Activated T-helper 1 cell treated with anti-CD3 and anti-CD28 coated beads, Interleukin-2, amount 50 U/mL, for 16 hours (primary cell): ENCODE measurements at places on chromosomes 16 and 17.
A peak's percentile ranks its signal among the peaks of the same experiment; 100 is the strongest.

DNA sequence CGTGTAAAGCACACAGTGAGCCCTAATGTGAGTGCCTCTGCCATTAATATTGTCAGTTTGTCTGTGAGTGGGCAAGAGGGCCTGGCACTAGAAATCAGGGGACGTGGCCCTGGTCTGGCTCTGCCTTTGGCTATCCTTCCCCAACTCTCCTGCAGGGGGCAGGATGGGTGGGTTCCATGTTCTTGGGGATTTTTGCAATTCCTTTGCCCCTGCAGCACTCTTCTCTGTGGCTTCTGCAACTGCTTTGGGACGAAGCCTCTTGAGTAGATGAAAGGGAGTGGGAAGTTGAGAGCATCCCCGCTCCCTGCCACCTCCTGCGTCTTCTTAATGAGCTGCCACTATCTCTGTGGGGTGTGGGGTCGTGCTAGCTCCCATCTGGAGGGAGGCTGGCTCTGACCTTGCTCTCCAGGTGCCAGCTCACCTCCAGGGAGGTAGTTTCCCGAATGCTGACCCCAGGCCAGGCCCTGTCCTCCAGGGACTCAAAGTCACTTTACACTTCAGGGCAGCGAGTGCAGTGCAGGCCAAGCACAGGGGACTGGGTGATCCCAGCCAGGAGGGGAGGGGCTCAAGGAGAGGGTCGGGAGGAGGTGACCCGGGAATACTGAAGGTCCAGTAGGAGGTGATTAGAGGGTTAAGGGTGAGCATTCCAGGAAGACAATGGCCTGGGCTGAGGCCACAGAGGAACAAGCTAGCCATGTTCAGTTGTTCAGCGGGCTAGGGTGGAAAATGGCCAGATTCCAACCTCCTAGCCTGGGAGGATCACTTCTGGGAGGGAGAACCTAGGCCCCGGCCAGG lies 121.0 kb upstream of the NLRP1 start:
- no peak for DNase-seq

DNA sequence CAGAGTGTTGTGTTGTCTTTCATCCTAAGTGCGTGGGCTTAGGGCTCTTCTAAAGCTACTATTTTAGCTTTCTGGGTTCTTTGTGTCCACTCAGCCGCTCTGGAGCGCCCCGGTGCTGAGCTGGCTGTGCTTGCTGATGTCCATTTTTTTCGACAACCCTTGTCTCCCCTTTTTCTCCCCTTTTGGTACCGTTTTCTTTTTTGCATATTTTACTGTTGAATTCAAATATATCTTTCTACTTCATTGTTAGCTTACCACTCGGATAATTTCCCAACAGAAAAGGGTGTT lies 1.2 kb downstream of the SRRM2 start:
- no peak for DNase-seq

GRCh38 chr16:52351451-52351850 lies 195.5 kb downstream of the TOX3 start:
- no peak for DNase-seq

DNA sequence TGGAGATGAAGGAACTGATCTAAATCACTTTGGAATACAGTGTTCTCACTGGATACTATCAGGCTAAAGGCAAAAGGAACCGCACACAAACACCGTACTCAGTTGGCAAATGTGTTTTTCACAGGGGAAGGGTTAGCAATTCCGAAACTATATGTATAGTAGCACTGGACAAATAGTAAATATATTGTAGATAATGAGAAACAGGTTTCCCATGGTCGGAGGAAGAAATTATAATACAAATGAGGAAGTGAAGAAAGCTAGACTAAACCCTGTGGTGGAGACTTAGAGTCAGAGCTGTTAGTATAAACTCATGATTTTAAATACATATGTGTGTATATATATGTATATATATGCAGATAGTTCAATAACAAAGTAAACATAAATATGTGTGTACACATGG lies 414.1 kb upstream of the SALL1 start:
- no peak for DNase-seq

DNA sequence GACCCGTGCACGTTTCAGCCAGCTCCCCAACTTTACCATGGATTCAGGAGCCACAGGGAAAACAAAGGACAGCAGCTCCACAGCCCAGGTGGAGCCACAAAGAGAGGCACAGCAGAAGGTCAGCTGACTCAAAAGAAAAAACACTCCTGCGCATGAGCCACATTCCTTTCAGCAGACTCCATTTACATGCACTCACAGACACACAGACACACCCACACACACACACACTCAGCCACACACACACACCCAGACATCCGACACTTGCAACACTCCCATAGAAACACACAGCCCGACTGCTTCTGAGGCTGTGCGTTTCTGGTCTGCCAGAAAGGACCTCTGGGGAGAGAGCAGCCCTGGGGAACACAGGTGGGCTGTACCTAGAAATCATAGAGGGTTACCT lies 2335.5 kb downstream of the TP53TG3F start:
- DNase-seq = no peak

- DNase-seq = no peak
Observed at GRCh38 chr17:21382560-21383495, 6.7 kb downstream of the KCNJ12 start.

DNA sequence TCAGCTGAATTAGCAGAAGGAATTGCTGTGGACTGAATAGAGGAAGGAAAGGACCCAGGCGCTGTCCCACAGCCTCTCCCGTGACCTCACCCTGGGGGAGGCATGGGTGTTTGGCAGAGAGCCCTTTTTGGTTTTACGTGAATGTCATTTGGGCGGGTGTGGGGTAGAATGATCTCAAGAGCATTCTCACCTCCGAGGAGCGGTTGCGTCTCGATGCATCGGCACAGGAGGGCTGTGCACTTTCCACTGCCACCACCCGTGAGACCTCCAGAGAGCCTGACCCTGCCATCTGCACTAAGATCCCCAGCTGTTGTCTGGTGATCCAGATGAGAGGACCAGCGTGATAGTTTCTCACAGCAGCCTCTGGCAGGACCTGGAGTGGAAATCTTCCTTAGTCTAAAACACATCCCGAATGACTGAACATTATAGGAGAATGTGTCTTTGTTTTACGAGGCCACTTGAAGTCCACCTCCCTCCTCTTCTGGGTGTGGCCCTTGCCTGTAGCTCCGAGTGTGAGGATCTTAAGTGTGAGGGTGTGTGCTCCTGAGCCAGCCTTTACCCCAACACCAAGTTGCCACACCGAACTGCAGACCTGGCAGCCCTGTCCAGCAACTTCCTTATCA lies 29.3 kb downstream of the FOXK2 start:
- no peak for DNase-seq

DNA sequence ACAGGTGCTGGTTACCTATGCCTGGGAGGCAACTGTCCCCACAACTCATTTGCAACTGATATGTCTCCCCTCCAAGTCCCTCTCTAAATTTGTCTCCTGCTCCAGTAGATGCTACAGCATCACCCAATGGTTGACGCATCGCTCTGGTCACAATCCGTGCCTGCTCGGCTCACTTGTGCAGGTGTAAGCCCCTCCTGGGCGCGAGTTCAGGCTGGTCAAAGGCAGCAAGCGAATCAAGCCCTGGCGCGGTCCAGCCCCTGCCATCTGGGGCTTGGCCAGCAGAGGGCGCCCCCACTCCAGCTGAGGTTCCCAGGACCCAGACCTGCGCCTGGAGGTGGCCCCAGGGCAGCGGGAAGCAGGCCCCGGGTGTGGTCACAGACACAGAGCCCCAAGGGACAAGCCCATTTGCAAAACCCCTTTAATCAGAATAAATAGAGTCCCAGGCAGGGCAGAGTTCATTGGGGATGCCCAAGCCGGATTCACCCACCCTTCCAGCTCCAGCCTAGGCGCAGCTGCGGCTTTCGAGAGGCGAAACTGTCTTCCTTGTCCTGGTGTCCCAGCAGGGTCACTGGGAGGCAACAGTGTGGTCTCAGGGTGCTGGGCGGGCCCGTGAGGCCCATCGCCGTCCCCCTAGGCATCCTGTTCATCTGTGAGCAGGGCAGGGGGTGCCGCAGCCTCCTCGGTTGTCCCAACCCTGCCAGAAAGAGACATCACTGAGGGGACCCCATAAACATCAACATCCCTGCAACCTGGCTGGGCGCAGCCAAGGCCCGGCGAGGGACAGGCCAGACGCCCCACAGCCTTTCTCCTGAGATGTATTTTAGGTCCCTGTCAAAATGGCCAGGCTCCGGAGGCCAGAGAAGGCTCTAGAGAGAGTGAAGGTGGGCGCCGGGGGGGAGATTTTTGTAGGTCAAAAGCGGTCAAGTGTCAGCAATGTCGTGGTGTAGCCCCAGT lies 15.8 kb downstream of the TMC6 start:
- peak; percentile 71 for DNase-seq

- no peak for DNase-seq
Observed at GRCh38 chr17:80393241-80393890, 21.6 kb upstream of the ENDOV start.

- DNase-seq = no peak
Observed at GRCh38 chr17:14389681-14390080, 88.8 kb downstream of the HS3ST3B1 start.

DNA sequence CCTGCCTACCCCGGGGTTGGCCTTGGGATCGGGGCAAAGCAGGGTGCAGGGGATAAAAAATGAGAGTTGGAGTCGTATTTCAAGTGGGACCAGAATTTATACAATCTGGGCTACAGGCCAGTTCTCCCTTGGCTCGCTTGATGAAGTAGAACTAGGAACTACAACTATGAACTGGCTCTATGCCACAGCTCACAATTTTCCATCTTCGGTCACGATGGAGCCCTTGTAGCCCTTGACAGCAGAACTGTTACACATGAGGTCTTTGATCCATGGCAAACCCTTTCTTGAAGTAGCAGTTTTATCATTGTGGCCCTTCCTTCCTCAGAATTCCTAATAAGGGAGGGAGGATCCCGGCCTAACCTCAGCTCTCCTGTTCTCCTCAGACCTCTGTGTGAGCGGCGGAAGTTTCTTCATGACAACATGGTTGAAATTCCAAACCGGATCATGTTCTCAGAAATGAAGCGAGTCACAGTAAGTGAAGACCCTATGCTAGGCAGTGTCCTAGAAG lies 17.1 kb downstream of the LIG3 start:
- DNase-seq = no peak

DNA sequence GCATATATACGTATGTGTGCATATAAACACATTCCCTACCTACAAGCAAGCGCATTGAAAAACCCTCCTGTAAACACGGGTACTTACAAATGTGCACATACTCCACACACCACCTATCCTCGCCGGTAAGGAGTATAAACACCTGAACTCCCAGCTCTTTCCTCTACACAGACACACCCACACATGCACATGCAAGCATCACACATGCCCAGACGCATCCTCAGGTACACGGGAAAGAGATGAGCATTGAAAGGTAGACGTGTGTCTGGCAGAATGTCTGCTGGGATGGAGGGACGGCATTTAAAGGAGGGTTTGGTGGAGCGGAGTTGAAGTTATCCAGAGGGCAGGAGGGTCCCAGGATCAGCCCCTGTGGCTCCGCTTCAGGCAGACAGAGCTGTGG lies 4.7 kb upstream of the SMTNL2 start:
- no peak for DNase-seq

- no peak for DNase-seq
Observed at GRCh38 chr17:68387435-68388218, 69.7 kb downstream of the WIPI1 start.

GRCh38 chr17:35460354-35460851 lies 11.8 kb upstream of the SLFN13 start:
- DNase-seq = peak; percentile 37

DNA sequence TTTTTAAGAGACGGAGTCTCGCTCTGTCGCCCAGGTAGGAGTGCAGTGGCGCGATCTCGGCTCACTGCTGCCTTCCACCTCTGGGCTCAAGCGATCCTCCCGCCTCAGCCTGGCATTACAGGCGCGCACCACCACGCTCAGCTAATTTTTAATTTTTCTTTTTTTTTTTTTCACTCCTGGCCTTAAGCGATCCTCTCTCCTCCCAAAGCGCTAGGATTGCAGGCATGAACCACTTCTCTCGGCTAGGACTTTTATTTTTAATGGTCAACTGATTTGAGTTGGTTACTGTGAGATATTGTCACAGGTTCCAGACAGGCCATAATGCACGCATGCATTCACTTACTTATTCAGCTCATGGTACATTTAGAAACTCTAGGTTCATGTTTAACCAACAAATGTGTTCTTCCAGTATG lies 888 bp downstream of the PIGW start:
- no peak for DNase-seq

DNA sequence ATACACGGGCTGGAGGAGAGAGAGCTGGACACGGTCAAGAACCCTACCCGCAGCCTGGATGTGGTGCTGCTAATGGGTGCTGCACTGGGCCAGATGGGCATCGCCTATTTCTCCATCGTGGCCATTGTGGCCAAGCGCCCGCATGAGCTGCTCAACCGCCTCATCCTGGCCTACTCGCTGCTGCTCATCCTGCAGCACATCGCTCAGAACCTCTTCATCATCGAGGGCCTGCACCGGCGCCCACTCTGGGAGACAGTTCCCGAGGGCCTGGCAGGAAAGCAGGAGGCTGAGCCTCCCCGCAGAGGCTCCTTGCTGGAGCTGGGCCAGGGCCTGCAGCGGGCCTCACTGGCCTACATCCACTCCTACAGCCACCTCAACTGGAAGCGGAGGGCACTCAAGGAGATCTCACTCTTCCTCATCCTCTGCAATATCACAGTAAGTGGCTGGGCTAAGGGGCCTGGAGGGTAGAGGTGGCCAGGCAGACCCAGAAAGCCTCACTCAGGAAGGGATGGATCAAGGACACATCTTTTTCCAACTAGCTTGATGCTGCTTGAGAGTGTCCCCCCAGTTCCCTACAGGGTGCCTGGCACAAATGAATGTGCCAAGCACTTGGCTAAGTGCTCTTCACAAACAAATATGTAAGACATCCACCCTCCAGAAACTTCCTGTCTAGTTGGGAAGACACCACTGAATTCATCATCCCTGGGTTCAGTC lies 11.5 kb downstream of the OTOP3 start:
- DNase-seq = no peak

GRCh38 chr16:75482434-75483205 lies 12.6 kb downstream of the CHST6 start:
- DNase-seq = no peak

DNA sequence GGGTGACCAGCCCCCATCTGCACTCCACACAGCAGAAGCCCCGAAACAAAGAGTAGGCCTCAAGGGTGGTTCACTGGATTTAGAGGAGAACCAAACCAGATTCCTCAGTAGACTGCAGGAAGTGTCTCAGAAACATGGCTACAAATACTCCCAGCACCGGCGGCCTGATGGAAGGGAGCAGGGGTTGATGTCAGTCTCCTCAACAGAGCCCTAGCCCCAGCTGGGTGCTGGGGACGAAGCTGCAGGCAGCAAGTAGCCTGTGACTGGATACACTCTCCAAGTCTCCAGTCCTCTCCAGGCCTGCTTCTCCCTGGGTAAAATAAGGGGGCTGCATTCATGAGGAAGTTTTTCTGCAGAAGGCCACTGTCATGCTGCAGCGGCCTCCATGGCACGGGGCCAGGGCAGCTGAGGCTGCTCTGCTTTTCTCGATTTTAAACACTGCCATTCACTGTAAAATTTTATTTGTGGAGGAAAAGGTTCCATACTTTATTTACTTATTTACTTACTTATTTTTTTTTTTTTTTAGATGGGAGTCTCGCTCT lies 36.7 kb upstream of the SREBF1 start:
- no peak for DNase-seq
